GM10248 (cell line): ENCODE measurements at places on chromosomes 2 and 18.

GRCh38 chr18:78787751-78788150, 191.9 kb upstream of the SALL3 start:
- no peak for DNase-seq

DNA sequence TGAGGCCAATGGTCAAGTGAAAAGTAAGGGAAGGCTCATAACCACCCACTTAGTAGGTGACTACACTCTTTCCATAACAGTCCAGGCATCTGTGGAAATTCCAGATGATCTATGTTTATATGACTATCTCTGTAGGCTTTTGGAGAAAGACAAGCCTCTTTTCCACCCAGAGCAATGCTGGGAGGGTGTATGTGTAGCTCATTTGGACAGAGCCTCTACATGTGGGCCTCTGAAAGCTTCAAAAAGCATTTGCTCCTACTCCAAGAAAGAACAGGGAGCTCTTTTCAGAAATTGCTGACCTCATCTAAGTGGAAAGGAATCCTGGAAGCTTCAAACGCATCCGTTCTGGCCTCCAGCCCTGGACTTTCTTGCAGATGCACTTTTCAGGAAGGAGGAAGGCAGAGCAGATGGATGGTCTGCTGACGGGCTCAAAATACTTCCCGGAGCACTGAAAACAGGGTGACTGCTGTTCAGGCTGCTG, 308.7 kb downstream of the LRATD1 start:
- DNase-seq = no peak

DNA sequence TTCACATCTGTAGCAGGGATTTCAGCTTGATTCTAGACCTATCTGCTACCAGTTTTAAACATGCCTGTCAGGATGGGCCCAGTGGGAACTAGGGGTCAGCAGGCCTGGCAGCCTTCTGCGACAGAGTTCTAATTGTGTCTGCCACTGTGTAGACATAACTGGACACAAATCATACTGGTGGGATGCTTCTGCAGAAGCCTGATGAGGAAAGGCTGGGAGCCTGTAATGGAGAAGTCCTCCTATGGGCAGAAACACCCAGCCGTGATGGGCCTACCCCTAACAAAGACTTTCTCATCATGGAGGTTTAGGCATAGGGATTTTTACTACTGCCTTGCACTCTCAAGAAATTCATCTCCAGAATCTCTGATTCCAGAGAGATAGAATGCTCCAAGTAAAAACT, 166.9 kb downstream of the PDE11A start:
- DNase-seq = no peak

- no peak for DNase-seq
Measured at GRCh38 chr2:122800781-122801180, 1045.3 kb downstream of the TSN start.

DNA sequence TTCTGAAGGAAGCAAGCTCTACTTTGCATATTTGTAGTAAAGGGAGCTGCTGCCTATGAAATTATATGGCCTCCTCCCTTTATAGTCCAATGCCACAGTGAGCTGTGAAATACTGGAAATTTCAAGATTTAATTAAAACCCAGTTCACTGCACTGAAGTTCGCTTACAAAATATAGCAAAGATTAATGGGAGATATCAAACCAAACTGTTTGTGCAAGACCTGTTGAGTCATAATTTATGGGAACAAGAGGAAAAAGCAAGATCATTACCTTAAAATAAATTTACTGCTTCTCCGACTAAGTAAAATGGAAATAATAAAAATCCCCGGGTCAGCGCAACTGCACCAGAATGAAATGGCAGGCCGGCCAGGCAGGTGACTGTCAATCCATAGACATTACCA, 215.5 kb upstream of the RAB6C start:
- DNase-seq = no peak

DNA sequence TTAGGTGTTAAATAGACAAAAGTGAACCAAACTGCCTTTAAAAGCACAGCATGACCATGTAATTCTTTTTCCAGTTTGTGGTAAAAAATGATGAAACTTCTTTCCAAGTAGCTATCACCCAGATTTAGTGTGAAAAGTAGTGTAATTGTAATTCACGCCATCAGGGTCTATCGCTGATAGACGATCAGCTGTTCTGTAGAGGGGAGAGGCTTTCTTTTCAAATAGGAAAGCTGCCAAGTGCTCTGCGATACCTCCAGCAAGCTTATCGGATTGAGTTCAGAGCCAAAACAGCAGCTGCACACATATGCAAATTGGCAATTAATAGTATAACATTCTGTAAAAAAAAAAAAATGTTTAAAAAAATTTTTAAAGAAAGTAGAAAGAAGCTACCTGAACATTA, 61.9 kb upstream of the PSMD14 start:
- no peak for DNase-seq

DNA sequence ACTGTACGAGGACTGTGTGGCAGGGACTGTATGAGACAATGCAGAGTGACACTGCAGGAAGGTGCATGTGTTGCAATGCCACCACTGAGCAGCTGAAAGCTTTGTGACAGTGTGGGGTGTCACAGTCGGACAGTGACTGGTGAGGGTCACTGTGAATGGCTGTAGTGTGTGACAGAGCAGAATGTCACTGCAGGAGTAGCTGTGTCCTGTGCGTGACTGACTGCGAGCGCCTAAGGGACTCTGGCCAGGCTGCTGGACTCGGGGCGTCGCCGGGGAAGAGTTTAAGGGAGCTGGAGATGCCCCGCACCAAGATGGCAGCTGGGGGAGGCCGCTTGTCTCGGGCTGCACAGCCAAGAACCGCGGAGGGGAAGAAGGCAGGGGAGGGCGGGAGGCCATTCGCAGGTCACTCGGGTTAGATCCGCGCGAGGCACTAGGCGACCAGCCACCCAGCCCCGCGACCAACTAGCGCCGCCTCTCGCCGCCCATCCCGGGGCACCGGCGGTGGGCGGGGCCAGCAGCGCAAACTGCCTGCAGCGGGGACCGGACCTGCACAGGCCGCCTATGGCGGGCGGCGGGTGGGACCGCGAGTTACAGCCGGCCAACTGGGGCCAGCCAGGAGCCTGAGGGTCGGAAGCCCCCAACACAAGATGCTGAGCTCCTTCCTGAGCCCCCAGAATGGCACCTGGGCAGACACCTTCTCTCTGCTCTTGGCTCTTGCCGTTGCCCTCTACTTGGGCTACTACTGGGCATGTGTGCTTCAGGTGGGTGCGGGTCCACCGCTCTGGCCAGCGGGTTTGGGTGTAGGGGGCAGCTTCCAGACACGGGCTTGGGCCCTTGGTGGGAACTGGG, at the start of gene ABHD1:
Gene ABHD1 (plus strand): TSS at position 514 of the 849 bp plus-strand sequence. CDS start 134 bp downstream, at position 648.
- peak; percentile 72 for DNase-seq

DNA sequence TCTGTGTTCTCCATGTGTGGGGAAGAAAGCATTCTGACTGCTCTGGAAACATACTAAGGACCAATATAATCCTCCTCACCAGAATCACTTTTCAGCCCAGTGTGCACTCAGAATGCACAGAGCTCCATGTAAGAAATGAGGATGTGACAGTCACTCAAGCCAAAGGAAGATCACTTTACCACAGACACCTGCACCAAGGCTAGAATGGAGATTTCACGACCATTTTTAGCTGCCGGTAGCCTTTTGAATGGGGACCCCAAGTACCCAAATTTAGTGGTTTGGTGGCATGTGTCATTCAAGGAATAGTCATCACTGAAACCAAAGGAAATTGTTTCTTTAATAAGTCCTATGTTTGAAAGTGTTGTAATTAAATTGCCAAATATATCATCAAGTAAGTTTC, 613.2 kb upstream of the ACVR2A start:
- DNase-seq = no peak

GRCh38 chr18:63850020-63850419, 37.5 kb upstream of the SERPINB2 start:
- no peak for DNase-seq

DNA sequence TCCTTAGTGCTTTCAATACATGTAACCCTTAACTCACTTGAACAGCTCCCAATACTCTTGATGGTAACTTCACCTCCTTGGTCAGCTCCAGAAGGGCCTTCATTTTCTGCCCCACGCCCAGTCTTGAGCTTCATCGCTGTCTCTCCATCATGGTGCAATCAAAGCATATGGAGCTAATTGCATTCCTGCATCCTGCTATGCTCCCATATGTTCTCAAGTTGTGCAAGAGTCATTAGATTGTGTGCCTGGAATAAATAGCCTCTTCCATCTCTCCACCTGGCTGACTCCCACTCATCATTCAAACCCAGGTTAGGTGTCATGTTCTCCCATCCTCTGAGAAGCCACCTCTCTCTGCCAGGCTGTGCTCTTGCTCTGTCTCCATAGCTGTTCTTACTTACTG, 364.5 kb upstream of the RGPD4 start:
- no peak for DNase-seq

DNA sequence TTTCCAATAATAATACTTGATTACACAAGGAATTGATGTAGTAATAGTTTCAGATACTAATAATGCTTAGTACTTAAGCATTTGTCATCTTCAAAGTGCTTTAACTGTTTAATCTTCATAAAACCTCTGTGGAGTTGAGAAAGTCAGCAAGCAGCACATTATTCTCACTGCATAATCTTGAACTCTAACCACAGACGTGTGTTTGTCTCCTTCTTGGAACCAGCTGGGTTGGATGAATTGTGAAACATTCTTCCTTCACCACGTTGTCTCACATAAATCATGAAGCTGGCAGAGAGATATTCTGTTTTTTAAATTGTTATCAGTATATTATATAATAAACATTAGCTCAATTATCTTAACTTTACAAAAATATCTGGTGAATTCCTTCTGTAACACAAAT, 55.1 kb upstream of the LDAH start:
- DNase-seq = no peak
